ENCODE measurements at places on chromosomes 2 and 18.

DNA sequence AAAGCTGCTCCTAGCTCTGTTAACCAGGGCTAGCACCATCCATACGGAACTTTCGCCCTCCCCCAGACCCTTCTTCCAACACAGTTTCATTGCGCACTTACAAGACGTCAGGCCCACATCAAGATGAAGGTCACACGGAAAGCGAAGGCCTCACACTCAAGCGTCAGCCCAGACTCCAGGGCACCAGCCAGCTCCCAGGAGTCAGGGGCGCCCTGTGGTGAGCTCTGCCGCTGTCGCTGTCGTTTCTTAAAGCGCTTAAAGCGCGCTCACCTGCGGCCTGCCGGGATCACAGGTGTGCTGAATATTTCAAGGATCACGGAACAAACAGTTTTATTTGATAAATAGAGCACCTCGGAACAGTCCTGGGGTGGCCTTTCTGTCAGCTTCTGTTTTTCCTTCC is 163.1 kb downstream of the CDH20 start:
- DNase-seq: no peak

DNA sequence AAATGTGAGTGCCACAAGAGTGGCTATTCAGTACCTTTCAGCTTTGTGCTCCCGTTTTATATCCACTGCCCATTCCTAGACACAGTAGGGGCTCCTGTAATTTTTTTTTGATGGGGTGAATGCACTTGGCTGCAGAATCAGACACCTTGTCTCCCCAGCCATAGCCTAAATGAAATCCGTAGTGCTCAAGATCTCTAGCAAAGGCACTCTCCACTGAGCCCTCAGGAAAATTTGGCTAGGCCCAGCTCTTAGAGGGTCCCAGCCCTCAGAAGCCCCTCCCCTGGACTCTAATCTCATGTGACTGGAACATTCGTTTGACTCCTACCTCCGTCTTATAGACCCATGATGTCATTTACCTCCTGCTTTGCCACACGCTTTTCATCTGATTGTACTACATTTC is 323.9 kb downstream of the SMAD2 start:
- no peak for DNase-seq

- DNase-seq: no peak
These were observed 39.5 kb upstream of the TANC1 start for GRCh38 chr2:158928965-158929364.

DNA sequence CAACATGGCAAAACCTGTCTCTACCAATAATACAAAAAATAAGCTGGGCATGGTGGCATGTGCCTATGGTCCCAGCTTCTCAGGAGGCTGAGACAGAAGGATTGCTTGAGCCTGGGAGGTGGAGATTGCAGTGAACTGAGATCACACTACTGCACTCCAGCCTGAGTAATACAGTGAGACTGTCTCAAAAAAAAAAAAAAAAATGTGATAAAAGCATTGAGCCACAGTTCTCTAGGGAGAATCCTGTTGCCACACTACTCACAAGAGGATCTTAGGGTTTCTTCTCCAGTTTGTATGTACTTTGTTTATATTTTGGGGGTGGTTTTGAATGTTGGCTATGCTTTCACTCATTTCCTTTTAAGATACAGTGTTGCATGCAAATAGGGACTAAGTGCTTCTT is 62.0 kb downstream of the TMEM185B start:
- no peak for DNase-seq

DNA sequence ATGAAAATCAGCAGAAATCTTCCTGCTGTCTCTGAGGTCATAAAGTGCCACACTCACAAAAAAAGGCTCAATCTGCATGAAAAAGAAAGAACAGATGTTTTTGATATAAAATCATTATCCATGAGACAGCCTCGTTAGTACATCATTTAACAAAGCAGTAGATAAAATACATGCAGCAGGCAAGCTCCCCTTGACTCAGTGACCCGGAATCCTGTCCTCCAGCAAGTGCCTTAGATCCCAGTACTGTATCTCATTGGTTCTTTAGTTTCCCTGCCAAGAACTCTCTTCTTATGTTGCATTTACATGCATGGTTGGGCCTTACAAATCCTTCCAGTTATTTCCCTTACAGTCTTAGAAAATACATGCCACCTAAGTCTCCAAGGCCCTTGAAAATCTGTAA is 148.9 kb upstream of the CCDC195 start:
- no peak for DNase-seq

DNA sequence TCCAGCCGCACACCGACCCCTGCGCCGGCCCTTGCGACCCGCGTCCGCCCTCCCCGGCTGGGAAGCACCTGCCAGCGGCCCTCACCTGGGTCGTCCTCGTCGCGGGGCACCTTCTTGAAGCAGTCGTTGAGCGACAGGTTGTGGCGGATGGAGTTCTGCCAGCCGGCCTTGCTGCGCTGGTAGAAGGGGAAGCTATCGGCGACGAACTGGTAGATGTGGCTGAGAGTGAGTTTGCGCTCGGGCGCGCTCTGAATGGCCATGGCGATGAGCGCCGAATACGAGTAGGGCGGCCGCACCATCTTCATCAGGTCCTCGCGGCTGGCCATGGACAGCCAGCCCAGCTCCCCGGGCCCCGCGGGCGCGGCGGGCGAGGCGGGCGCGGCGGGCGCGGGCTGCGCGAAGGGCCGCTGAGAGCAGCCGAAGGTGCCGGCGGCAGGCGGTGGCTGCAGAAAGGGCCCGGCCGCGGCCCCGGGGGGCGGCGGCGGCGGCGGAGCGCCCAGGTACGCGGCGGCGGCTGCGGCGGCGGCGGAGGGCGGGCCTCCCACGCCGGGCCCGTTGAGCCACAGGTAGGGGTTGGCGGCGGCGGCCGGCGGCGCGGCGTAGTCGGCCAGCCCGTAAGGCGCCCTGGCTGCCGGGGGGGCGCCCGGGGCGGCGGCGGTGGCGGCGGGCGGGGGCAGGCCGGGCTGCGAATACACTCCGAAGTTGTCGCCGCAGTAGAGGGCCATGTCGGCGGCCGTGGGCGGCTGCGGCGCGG is 505 bp downstream of the FOXI3 start:
- DNase-seq: no peak

DNA sequence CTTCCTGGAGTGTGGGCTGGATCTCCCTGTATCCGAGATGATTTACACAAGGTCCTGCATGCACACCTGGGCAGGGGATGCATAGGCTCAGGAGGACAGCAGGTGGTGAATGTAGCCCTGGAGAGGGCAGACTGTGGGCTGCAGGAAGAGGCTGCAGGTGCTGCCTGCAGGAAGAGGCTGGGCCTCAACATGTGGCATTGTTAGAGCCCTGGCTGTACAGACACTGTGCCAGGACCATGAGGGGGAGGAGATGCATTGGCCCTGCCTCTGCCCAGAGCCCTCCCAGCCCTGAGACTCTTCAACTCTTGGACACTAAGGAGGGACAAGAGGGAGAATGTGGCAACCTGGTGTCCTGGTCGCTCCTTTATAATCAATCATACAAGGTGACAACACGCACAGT is 392.8 kb downstream of the TNS1 start:
- DNase-seq: no peak

DNA sequence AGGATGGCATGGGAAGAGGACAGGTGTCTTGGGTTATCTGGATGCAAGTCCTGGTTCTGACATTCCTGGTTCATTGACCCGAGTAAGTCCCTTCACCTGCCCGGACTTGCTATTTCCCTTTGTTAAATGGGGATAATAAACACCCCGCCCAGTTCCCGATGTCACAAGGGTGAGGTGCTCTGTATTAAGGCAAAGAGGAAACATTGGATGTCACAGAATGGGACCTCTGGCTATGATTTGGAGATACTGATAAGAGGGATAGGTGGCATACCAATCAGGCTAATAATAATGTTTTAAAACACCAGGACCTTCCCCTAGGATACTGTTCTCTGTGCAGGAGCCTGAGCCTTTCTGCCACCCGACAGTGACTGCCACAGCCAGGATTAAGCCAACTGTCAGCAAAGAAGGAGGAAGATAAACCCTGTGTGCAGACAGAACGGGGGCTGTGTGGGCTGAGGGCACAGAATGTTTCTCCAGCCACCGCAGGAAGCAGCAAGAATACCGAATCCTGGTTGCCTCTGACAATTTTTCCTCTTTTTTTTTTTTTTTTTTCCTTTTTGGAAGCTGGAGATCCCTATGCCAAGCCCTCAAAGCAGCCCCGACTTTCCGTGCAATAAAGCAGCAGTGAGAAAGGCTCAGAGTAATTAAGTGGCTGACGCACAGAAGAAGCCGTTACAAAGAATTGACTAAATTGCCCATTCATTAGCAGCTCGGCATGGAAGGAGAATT is 336.6 kb downstream of the SMAD2 start:
- DNase-seq: peak; percentile 49

GRCh38 chr2:160377204-160377995 is 116.2 kb downstream of the RBMS1 start:
- no peak for DNase-seq

DNA sequence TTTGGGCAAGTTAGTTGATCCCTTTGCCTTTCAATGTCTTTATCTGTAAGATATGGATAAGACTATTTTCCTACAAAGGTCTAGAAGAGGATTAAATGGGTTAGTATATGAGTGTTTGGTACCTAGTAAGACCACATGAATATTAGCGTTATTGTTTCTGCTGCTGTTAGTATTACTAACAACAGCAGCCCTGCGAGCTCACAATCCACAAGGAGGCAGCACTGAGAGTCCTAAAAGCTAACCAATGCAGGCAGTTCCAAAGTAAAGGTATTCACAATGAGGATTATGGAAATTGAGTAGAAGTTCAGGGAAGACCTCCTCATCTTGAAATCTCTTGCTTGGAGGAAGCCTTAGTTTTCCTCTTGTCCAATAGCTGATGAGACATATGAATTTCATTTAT is 248.9 kb downstream of the TDRD15 start:
- DNase-seq: no peak

DNA sequence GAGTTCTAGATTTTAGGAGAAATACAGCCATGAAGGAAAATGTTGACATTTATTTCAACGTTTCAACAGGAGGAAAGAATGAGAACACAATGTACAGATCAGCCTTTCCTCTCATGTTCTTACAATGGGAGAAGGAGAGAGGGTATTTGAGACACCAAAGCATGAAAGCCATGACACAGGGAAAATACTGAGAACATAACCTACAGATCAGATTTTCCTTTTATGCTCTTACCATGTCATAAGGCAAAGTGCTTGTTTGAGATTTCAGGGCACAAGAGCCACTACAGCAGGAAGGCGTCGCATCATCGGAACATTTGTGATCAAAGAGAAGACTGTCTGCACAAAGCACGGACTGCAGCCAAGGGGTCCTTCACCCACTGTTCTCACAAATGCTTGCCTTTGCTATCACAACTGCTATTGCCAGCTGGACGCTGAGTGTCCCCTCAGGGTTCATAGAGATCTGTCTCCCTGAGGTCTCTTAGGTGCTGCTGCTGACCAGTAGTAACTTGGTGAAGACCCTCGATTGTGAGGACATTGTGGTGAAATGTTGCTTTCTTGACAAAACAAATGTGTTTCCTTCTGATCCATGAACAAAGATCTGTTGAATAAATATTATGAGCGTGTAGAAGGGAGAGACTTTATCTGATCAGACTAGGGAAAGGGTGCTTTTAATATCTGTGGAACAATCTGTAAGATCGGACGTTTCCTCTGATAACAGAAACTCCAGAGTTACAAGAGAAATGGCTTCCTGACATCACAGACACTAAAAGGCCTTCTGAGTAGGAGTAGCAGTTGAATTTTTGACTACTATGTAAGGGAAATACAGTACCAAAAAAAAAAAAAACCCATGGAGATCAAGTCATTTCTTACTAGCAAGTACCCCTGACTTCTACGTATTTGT is 6.4 kb upstream of the IL1RL1 start:
- no peak for DNase-seq

DNA sequence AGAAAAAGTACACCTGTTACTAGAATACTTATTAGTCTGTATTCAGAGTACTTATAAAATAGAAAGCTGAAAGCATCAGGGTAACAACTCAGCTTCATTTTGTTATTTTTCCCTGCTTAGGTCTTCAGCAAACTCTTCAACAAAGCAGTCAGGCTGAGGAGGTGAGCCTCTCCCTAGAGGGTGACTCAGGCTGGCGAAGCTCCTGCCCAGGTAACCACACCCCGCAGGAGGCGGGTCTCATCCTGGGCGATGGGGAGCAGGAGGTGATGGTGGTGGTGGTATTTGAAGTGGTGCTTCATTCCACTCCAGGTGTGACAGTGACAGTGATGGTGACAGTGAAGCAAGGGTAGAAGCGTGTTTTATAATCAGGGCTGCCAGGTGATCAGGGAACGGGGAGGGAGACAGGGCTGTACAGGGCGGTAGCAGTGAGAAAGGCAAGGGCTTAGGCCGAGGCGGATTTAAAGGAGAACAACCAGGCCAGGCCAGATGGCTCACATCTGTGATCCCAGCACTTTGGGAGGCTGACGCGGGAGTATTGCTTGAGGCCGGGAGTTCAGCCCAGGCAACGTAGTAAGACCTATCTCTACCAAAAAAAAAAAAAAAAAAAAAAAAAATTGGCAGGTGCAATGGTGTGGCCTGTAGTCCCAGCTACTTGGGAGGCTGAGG is 127.1 kb downstream of the SOCS6 start:
- DNase-seq: no peak

GRCh38 chr18:31685097-31686082 is 1.0 kb upstream of the B4GALT6 start:
- peak; percentile 80 for DNase-seq

DNA sequence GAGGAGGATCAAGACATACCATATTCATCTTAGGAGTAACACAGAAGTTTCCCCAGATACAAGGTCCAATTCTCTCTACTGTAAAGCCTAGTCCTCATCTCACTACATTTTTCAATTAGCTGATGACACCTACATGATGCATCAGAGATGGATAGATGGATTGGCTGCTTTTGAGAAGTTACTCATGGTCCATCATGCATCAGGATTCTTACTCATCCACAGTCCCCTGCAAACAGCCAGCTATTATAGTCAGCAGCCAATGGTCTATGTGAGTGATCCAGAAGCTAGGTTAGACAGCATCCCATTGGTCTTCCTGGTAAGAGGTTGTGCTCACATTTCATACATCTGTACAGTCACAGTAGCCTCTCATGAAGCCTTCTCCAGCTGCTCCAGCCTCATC is 154.5 kb upstream of the NRP2 start:
- DNase-seq: no peak

- no peak for DNase-seq
These were observed 17.0 kb downstream of the TTLL4 start for GRCh38 chr2:218727502-218728165.

- DNase-seq: no peak
These were observed 56.0 kb downstream of the KLF7 start for GRCh38 chr2:207109768-207110167.

GRCh38 chr2:162890690-162891311 is 52.2 kb upstream of the KCNH7 start:
- peak; percentile 74 for DNase-seq

- no peak for DNase-seq
These were observed 65.3 kb downstream of the ZC3H6 start for GRCh38 chr2:112340475-112341267.

- no peak for DNase-seq
These were observed 55.2 kb upstream of the NRP2 start for GRCh38 chr2:205627085-205627484.

GRCh38 chr2:128245813-128246212 is 72.9 kb downstream of the HS6ST1 start:
- DNase-seq: no peak

- DNase-seq: no peak
These were observed 110.5 kb upstream of the LYPD6 start for GRCh38 chr2:149219856-149220255.

All from G401 (cell line).